Iris pigment epithelial cell (primary cell): ENCODE measurements at places on chromosomes 1 and 21.

DNA sequence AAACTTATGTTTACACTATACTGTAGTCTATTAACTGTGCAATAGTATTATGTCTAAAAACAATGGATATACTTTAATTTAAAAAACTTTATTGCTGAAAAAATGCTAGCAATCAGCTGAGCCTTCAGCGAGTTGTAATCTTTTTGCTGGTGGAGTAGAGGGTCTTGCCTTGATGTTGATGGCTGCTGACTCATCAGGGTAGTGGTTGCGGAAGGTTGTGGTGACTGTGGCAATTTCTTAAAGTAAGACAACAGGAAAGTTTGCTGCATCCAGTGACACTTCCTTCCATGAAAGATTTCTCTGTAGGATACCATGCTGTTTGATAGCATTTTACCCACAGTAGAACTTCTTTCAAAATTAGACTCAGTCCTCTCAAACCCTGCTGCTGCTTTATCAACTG lies 234.7 kb upstream of the CSF3R start:
- DNase-seq, result no peak

DNA sequence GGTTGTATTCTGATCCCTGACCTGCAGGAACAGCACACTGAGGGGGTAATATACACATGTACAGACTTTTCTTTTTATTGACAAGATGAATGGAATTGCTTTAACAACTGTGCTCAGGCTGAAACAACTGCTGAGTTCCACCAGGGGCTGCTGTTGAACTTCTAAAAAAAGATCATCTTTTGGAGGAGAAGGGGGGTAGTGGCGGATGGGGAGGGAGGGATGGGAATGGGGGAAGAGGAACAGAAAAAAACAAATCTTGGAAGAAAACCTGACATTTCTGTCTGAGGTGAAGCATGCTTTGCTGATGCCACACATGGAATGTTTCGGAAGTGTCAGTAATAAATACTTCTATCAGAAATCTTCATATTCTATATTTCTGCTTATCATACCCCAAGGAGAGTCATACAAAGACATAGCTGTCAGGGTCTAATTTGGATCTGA lies 75.0 kb downstream of the RWDD3 start:
- DNase-seq, result peak; percentile 39

DNA sequence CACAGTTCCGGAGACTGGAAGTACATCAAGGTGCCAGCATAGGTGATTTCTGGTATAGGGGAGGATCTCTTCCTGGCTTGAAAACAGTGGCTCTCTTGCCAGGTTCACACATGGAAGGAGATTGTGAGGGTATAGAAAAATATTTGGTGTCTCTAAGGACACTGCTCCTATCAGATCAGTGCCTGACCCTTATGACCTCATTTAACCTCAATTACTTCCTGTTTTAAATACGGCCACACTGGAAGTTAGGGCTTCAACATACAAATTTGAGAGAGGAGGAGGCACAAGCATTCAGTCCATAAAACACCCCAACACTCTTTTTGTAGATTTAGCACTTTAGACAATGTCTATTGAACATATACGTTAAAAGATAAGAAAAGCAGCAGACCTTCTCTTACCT lies 37.0 kb downstream of the COL6A1 start:
- DNase-seq, result no peak

DNA sequence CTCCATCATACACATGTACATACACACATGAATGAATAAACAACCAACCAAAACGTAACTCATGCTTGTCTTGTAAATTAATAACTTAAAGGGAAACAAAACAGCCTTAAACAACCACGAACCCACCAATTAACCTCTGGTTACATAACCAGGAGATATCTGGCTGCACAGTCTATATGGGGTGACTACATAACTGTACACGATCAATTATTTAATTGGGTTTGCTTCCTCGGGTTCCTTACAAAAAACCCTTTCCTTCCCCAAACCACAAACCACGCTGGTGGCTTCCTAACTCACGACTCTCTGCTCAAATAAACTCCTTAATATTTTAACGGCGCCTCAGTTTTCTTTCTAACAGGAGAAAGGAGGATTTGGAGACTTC lies 744 bp downstream of the ZNF670 start:
- peak; percentile 13 for DNase-seq

- peak; percentile 49 for DNase-seq
These were observed 5.4 kb downstream of the PPP2R5A start for GRCh38 chr1:212290608-212291007.

DNA sequence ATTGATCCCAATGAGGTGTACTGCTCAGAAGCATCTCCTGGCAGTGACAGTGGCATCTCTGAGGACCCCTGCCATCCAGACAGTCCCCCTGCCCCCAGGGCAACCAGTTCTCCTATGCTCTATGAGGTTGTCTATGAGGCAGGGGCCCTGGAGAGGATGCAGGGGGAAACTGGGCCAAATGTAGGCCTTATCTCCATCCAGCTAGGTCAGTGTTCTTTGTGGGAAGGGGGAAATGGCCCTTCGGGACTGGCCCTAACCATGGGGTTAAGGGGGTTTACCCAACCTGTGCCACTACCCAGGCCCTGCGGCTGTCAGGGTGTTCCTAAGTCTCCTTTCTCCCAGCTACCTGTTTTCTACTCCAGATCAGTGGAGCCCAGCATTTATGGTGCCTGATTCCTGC lies 1.3 kb downstream of the CREB3L4 start:
- no peak for DNase-seq

DNA sequence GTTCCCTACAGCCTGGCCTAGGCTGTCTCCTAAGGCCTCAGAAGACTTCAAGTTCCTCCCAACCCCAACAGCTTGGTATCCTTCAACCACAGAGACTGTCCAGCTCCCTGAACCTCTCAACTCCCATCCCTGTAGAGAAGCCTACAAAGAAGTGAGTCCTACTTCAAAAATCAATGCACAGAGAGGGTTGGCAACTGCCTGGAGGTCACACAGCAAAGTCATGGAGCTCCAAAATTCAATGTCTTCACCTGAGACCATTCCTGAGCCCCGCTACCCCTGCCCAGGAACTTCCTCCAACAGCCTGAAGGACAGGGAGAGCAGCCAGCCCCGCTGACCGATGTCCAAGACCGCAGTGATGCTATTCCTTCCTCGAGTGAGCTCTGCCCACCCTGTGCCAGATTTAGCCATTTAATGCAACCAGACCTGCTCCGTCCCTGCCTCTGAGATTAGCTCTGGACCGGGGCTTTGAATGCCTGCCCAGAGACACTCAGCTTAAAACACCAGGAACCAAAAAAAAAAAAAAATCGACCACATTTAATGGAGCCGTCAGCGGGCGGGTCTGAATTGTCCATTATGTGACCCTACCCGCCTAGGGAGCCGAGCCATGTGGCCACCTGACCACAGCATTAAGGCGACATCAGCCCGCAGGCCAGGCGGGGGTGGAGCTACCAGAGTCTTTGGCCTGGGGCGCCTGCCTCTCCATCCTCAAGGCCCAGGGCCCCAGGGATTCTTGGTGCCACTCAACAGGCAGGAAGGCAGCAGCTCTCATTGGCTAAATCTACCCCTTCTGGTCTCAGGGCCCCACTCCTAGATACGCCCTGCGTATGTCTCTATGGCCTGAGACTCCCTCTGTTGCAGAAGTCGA lies 148.6 kb downstream of the SYF2 start:
- no peak for DNase-seq

DNA sequence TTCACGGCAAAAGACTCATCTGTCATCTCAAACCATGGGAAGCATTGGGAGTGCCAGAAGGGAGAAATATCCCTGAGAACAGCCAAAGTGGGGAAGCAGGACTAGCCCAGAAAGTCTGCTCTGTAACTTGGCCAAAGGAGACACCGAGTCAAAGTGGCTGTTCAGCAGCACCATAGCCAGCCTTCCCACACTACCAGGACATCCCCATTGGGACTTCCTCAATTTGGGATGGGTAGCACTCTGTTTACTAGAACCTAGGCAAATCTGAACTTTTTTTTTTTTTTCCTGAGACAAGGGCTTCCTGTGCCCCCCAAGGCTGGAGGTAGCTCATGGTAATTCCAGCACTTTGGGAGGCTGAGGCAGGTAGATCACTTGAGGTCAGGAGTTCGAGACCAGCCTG lies 93.0 kb downstream of the ENAH start:
- no peak for DNase-seq

- DNase-seq, result peak; percentile 34
These were observed 86.0 kb downstream of the NCAM2 start for GRCh38 chr21:21084179-21084578.

DNA sequence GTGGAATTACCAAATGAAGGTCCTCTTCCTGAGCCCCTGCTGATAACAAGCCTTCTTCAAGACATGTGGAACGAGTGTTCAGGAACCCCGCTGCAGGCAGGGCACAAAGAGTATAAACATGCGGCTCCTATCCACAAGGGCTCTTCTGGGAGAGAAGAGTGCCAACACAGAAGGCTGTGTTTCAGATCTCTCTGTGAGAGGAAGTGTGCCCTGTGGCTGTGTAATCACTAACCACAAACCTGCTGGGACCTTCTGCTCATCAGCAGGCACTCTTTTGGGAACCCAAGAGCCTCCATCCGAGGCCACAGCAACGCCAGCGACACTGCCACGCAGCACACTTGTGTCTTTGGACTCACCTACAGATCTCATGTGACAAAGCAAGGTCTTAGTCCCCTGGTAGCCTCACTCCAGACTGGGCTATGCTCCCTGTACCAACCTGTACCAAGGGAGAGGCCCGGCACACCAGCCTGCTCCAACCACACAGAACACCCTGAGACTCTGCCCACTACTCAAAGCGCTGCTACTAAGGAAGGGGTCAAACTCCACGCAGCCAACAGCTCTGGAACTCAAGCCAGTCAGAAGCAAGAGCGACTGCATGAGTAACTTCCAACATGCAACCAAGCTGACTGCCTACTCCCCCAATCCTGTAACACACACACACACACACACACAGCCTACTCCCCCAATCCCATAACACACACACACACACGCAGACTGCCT lies 7.8 kb downstream of the PTTG1IP start:
- peak; percentile 38 for DNase-seq

DNA sequence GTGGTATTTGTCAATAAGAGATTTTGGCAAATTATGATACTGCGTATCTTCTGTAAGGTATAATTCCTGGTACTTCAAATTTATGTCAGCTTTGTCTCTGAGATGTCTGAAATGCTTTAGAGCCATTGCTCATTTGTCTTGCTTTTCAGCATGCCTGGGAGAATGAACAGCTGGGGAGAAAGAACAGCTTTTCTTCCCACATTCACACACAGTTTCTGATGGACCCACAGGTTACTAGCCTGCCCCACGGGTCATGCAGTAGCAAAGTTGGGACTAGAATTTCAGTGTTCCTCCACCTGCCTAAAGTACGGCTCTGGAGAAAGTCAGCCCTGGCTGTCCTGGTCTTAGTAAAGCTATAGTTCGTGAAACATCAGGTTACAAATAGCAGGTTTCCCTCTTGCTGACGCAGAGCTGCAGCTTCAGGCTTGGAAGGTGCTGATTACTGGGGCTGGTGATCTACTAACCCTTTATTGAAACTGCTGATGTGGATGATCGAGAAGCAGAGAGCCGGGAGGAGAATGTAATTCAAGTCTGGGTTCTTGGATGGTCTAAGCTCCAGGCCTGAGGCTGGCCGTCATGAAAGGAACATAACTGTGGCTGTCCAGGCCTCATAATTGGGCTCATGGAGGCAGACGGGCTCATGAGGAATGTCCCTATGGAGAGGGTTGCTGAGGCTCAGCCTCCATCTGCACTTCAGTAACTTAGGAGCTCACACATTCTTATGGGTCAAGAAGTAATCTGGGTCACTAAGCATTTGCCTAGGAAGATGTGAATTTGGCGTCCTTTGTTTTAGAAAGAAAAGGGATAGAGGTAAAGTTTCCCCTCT lies 12.4 kb downstream of the GALNT2 start:
- no peak for DNase-seq

DNA sequence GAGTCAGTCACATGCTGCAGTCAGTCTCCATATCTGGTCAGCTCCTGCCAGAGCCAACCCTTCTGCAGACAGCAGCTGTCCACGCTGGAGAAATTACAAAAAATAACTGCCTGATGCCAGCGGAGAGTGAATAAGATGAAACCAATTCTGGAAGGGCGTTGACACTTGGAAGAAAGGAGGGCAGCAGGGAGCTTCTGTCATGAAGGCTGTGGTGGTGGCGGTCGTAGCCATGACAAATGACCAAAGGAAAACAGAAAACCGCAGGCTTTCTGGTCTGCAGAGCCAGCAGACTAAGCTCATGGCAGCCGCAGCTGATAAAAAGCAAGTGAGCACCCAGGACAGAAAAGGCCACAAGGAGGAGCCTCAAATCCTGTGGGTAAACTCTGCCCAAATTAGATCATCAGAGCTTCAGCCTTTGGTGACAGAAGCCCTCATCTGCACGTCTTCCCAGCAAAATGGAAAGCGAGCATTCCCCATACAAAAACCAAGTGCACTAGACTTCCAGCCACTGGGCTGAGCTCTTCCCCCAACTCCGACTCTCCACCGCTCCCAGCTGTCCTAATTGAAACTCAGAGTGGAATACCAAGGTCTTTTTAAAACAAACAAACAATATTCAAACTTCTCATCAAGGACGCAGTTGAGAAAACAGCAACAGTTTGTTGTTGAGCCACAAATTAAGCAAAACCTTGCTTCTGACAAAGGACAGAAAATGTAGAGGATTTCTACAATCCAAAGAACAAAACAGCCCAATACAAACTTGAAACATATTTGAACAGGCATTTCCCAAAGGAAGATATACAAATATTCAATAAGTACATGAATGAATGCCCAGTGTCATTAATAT lies 28.7 kb downstream of the RSPH1 start:
- peak; percentile 16 for DNase-seq

DNA sequence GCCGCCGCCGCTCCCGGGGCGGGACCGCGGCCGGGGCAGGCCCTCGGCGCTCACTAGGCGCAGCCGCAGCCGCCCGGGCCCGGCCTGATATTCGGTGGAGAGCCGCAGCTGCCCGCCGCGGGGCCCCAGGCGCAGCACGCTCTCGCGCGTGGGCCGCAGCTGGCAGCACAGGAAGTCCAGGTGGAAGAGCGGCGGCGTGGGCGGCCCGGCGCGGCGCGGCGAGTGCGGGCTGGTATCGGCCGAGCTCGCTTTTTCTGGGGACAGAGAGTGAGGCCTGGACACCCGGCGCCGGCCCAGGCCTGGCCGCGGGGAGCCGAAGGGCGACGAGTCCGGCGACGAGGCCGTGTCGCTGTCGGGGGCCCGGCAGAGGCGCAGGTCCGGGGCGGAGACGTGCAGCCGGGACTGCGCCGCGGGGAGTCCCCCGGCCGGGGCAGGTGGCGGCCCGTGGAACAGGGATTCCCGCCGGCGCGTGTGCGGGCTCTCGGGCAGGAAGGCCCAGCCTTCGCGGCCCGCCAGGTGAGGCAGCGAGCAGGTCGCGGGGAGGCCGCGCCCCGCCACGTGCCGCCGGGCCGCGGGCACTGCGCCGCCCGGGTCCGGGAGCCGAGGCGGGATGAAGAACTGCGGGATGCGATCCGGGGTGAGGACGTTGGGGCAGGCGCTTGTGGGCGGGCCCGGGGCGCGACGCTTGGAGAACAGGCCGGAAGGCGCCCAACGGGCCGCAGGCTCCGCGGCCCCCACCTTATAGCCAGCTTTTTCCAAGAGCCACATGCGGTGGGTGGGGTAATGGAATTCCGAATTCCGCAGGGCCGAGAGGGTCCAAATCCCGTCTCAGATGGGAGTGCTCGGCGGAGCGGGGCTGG lies 1.2 kb downstream of the C2CD4D start:
- peak; percentile 21 for DNase-seq

DNA sequence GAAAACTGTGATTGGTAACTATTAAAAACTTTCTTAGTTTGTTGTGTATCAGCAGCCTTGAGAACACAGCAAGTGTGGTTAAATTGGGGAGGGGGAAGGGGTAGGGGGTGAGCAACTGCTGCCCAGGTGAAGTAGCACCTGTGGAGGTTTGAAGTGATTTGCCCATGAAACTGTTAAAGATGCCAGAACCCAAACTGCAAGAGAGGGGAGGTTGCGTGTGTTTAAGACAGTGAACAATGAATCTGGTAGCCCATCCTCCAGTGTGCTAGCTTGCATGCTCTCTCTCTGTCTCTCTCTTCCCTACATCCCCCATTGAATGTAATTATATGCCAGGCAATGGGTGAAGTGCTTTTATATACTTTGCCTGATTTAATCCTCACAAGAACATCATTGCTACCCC lies 154.7 kb downstream of the RUNX1 start:
- no peak for DNase-seq
